Dorsolateral prefrontal cortex (tissue), 122 donors: ENCODE measurements at places on chromosomes 2 and 18.

- DNase-seq: no peak
Measured at GRCh38 chr18:64695851-64696553, 547.1 kb upstream of the LINC00305 start.

- DNase-seq: no peak
Measured at GRCh38 chr2:54077088-54077900, 38.1 kb upstream of the ACYP2 start.

- no peak for DNase-seq
Measured at GRCh38 chr2:29159125-29159524, 43.9 kb downstream of the CLIP4 start.

DNA sequence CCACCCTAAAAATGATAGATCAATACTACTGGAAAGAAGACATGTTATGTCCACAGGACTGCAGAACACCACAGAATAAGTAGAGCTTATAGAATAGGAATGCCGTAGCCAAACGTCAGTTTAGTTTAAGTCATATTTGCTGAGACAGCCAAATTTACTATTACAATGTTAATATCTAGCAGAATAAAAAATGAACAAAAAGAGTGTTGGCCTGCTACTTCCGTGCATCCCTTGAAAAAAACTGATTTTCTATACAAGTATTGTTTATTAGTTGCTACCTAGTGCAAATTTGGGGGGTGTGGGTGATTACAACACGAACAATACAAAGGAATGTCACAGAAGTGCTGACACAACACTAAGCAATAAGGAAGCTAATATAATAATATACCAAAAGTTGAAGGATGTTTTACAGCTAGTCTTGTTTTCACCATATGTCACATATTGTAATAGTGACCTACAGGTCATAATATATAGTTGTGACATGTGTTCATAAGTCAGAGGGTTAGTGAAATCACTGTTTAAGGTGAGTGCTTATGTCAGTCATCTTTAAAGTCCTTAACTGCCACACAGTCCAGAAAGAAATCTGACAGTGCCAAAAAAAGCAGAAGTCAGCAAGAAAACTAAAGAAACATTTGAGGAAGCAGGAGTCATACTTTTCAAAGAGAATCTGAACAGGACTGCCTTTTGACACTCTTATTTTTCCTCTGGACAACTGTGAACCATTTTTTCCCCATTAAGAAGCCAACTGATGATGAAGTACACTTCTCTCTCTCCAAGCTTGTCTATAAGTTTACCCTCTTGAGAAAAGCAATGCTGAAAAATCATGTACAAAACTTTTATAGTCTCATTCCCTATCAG lies 376.4 kb downstream of the ZEB2 start:
- no peak for DNase-seq

DNA sequence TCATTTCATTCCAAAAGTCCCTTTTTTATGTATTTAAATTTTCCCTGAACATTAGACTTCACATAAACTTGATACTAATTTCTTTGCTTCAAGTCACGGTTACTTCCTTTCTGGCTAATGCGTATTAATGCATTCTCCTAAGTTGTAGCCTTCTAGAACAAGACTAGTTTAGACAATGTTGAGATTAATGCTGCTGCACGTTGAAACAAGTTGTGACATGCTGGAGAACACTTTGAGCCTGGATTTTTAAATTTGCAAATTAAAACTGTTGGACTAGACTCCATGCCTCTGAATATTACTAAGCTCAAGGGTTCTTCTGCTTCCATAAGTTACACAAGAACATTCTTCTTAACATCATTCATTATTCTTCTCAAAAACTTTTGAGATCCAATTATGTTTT lies 29.1 kb downstream of the ID2 start:
- DNase-seq: no peak
